SK-MEL-5 (cell line): ENCODE measurements at places on chromosomes 1 and 21. TPM values are rescaled to one million over a fixed set of nuclear protein-coding genes. Genes with fewer than 3 reads are reported as not detected.
A peak's percentile ranks its signal among the peaks of the same experiment; 100 is the strongest.

The DIO1 gene
- not detected in 2 replicates for total RNA-seq

DNA sequence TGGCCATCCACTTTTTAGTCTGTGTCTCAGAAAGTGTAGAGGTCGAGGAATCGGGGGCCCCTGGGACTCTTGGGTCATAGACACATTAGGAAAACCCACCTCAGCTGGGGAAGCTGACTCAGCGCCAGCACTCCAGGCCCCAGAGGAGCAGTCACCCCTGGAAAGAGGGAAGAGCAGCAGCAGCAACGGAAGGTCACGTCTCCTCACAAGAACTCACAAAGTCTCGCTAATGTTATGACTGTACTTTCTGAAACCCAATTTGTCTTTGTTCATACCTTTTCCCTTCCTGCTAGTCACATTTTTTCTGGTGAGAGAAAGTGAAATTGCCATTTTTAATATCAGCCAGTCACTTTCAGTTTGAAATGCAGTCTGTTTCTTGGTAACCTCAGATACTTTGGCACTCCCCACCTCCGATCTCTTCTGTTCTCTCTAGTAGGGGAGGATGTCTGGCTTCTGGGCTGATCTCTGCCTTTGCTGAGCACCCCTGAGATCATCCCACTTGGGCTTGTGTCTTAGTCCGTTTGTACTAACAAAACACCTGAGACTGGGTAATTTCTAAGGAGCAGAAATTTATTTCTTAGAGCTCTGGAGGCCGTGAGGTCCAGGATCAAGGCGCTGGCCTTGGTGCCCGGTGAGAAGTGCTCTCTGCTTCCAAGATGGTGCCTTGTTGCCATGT lies 6.0 kb upstream of the NLRP3 start:
- DNase-seq, result no peak

The TPTE gene
- 0.26 and 1.5 TPM in 2 replicates for total RNA-seq

The FBLIM1 gene
- total RNA-seq, result 0.77 and 1.0 TPM in 2 replicates

DNA sequence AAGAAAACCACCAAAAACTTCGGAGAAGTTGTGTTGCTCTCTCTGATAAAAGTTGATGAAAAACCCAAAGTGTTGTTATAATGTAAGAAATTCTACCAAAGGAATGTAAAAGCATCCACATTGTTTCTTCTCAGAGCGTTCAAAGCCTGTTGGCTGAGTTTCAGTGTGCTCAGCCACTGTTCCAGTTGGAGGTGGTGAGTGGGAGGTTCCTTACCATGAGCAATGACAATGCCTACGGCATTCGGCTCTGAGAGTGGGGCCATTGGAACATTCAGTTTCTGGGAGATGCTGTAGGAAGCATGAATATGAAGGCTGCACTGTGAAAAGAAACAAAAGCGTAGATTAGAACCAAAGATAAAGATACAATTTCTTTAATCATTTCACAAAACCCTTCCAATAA lies 20.5 kb upstream of the MYBPHL start:
- no peak for DNase-seq

DNA sequence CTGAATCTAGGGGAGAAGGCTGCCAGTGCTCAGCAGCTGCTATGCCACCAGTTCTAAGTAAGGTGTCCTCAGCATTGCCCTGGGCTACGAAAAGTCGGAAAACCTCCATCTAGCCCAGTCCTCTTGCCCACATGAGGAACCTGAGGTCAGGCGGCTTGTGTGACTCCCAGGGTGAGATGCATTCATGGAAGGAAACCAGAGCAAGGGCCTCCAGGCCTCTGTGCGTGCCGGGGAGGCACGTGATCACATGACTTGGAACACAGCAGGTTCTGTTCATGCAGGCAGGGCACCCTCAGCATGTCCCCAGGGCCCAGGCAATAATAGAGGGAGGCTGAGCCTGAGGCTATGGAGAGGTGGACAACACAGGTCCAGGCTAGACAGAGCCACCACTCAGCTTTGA lies 312.5 kb upstream of the DUSP10 start:
- DNase-seq, result peak; percentile 70

The TENT5C gene
- total RNA-seq, result 0.63 and 0.67 TPM in 2 replicates

The ORC1 gene
- total RNA-seq, result 9.8 and 10.3 TPM in 2 replicates

DNA sequence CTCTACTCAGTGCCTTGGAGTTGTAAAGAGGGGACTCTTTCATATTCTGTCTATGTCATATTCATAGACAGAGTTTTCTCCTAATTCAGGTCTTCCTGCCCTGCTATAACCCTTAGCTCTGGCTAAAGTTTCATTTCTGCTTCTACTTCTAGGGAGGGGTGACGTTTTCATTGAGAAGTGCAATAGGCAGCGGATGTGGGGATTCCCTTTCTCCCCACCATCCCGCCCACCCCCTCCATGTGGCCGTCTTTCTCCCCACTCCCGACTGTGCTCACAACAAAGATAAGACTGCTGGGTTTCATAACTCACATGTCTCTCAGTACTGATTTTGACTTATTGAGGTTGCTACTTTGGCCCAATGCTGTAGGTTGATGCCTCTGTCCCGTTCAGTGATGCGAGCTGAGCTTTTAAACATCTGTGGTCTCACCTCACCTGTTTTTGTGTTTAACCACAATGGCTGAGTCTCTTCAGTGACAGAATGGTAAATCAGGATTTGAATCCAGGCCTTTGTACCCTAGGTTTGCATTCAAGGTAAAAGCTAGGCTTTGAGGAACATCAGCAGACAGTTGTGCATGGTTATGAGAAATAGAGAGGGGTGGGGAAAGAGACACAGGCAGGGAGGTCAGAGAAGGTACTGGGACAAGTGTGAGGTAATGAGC lies 7.8 kb upstream of the KIF14 start:
- DNase-seq, result no peak

The CFHR3 gene
- not detected in 2 replicates for total RNA-seq

- DNase-seq, result no peak
Measured at GRCh38 chr1:205258261-205258691, 30.5 kb downstream of the TMCC2 start.

DNA sequence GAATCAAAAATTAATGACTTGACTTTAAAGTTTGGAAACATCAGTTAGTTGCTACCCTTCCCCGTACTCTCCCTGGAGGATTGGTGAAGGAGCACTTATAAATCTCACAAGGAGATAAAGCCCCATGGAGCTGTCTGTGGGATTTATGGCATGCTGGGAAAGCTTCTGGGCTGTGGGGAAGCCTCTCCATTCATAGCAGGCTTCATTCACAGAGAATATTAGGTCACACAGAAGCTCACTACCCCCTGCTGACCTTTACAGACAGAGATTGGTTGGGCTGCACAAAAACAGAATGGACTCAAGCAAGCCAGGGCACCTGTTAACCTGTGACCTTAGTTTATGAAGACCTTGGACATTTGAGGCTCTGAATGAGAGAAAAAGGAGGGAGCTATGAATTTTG lies 32.1 kb downstream of the RGL1 start:
- DNase-seq, result peak; percentile 30

DNA sequence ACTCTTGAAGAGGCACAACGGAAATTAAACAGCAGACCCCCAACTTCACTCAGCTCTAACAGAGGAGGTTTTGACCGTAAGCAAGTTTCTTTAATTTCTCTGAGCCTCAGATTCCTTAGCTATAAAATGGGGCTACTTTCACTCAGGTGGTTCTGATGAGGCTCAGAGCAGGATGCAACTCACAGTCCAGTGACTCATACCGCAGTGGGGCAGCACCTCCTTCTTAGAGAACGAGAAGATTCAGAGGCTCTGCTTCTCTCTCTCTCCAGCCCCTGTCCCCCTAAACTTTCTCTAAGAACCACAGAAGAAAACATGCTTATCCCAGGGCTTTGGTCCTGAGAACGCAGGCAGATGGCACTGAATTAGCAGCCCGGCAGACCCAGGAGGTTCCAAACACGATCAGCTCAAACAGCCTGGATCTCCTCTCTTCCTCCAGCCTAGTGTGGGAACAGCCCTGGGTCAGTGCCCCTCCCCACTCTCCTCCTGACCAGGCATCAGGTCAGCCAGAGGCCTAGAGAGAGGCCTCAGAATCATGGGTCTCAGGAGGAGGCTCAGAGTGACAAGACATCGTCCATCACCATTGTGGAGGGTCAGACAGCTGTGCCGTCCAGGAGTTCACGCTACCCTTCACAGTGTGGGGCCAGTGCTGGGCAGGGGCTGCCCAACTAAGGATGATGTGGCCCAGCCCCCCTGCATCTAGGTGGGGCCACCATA lies 433.0 kb downstream of the PTPRU start:
- DNase-seq, result no peak

The KCNAB2 gene
- total RNA-seq, result 70.3 and 73.6 TPM in 2 replicates

GRCh38 chr1:212805767-212806166 lies 14.1 kb downstream of the TATDN3 start:
- no peak for DNase-seq

DNA sequence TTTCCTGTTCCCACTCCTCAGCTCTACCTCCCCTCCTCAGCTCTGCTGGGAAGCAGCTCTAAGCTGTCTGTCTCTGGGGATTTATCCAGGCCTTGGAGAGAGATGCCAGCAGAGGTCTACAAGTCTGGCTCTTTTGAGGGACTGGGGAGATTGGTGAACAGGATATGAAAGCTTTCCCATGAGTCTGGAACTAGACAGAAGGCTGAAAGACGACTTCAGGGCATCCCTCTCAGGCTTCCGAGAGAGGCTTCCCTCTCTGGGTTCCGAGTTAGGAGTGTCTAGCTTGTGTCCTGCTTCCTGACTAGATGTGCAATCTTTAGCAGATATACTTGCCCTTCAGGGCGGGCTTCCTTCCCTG lies 733 bp downstream of the TMEM35B start:
- peak; percentile 23 for DNase-seq

DNA sequence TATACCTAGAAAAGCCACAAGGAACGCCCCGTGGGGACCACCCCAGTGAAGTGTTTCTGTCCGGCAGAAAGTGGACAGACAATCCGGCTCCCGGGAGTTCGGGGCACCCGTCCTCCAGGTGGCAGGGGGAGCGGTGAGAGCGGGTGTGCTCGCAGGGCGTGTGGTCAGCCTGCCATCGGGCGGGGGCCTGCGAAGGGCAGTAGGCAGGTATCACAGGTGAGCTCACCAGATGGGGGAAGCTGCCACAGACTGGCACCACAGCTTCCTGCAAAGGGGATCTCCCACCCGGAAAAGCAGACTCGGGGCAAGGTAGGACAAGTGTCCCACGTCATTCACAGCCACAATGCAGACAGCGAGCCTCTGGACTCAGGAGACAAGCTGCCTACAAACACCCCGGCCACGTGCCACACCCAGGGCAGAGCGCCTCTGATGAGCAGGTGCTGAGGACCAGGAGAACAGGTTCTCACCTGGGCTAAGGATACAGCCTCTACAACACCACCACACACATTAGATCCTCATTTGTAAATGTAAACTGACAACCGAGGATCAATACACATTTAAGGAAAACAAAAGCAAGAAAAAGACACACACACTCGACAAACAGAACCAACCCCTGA lies 36.4 kb downstream of the VPS26C start:
- DNase-seq, result no peak

The LYPD8 gene
- 2.3 and 2.4 TPM in 2 replicates for total RNA-seq

DNA sequence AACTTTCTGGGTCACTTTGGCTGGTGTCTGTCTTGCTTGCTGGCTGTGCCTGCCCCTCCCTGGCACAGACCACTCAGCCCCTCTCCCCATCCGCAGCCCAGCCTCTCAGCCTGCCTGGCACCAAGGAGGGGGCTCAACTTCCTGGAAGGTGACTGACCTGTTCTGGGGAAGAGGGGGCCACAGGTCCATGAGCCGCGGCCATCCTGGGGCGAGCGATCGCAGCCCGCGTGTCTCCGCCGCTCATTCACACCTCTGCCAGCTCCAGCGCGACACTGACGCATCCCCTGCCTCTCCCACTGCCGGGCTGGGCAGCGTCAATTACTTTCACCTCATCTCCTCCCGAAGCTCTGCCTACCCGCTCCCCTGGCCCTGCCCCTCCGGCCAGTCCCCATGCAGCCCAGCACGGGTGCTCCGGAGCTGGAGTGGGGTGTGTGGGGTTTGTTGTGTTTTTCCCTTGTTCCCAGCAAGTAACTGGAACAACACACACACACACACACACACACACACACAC lies 14.3 kb downstream of the SLC6A9 start:
- no peak for DNase-seq

GRCh38 chr1:174605198-174605597 lies 157.4 kb downstream of the GPR52 start:
- DNase-seq, result no peak

The PALMD gene
- 0.11 and 0.40 TPM in 2 replicates for total RNA-seq

- no peak for DNase-seq
Measured at GRCh38 chr1:28803051-28803450, 8.9 kb upstream of the OPRD1 start.

DNA sequence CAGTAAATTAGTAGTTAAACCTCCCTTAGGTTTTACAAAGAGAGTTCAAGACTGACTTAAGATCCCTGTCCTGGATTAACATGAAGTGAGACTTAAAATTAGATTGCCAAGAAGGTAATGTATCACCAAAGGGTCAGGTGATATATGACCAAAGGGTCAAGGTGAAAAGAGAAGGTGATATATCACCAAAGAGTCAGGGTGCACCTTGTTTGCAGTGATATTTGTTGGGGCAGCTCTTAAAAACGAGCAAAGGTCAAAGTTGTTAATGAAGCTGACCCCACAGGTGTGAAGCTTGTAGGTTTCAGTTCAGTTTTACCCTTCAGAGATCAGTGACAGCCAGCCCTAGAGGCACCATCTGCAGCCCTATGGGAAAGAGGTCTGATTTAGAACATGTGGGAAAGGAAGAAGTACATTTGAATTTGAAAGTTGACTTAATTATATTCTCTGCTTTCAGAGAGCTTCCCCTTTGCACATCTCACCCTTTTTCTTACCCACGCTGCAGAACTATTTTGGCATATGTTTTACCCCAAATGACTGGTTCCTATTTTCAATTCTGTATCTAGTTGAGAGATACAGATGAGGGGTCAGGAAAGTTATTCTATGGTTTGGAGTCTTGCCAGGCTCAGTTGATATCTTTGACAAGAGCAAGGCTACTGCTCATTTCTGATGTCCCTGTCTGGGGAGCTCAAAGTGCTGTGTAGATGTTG lies 170.8 kb downstream of the S1PR1 start:
- DNase-seq, result no peak

DNA sequence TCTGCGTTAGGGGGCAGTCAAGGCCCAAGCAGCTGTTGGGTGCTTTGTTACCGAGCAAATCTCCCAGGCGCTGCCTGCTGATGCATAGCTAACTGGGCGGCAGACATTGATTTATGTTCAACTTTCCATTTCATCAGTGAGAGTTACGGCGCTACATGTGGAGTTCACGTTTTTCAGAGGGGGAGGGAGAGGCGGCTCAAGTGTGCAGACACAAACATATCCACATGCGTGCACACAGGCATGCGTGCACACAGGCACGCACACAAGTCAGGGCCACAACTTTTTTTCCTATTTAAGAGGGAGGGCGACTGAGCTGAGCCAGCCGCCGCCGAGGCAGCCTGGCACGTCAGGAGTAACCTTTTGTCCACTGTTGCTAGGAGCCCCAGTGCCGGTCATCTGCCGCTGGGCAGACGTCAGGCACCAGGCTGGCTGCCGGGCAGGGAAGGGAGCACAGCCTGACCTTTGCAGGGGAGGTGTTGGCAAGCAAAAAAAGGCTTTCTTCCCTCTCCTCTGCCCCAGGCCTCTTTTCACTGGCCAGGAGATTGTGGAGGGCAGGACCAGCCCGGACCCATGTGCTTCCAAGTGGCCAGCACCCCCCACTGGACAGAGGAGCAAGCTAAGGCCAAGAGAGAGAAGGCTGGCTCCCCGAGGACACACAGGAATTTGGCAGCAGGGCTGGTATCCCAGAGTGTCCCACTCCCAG lies 73.3 kb downstream of the MRPL37 start:
- peak; percentile 90 for DNase-seq

The CDK18 gene
- 2.4 and 2.7 TPM in 2 replicates for total RNA-seq

- DNase-seq, result no peak
Measured at GRCh38 chr1:101073836-101074235, 48.3 kb upstream of the DPH5 start.
